ENCODE measurements at places on chromosomes 7 and 10. TPM values are rescaled to one million over a fixed set of nuclear protein-coding genes. Genes with fewer than 3 reads are reported as not detected.

MRPS16 gene
- total RNA-seq: 73.5 TPM

RBP3 gene
- total RNA-seq: not detected

PAX4 gene
- not detected for total RNA-seq

LRRN3 gene
- 5.8 TPM for total RNA-seq

SMO gene
- 51.8 TPM for total RNA-seq

OPALIN gene
- not detected for total RNA-seq

ABCB1 gene
- total RNA-seq: not detected

AKR1C8 gene
- total RNA-seq: not detected

STEAP1B gene
- total RNA-seq: 41.8 TPM

MMP21 gene
- not detected for total RNA-seq

SUN3 gene
- not detected for total RNA-seq

NEUROD6 gene
- not detected for total RNA-seq

GIMAP7 gene
- total RNA-seq: not detected

ZNF804B gene
- not detected for total RNA-seq

KLF14 gene
- total RNA-seq: not detected

NPC1L1 gene
- total RNA-seq: not detected

LIPN gene
- total RNA-seq: not detected

MRLN gene
- total RNA-seq: not detected

SP4 gene
- total RNA-seq: 13.8 TPM

SLC25A13 gene
- total RNA-seq: 124 TPM

SKAP2 gene
- 3.0 TPM for total RNA-seq

DAGLB gene
- 7.8 TPM for total RNA-seq

CHPF2 gene
- 31.1 TPM for total RNA-seq

AKR1B15 gene
- total RNA-seq: not detected

STX1A gene
- total RNA-seq: 2.5 TPM

SFRP4 gene
- not detected for total RNA-seq

OPTN gene
- total RNA-seq: 27.3 TPM

ALOX5 gene
- not detected for total RNA-seq

TAS2R41 gene
- total RNA-seq: not detected

TUBGCP2 gene
- total RNA-seq: 73.3 TPM

MEIG1 gene
- not detected for total RNA-seq

All from G401 (cell line).